ENCODE measurements at places on chromosomes 7 and 10. TPM values are rescaled to one million over a fixed set of nuclear protein-coding genes. Genes with fewer than 3 reads are reported as not detected.

DNA sequence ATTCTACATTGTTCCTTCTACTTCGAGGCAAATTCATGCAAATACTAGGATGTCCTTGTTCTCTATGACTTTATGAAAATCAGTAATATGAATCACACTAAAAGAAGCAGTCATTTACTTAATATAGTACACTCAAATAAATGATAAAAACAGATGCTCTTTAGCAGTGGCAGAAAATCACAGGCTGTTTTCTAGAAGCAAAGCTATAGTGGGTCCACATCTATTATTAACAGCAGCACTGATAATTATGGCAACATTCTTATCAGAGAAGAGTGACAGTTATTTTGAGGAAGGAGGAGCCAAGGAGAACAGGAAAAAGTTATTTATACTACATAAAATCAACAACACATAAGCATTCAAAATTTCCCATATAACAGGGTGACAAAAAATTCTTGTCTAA is 16.5 kb downstream of the KIF5B start:
- H3K27me3 ChIP-seq = no peaks in the 10 kb centered on the region
- DNase-seq = no peak

- H3K27me3 ChIP-seq = no peaks in the 10 kb centered on the region
- peak overlapping the region; percentile 97 for H3K4me3 ChIP-seq
- peaks cover 48% of the 10 kb centered on the region for H3K36me3 ChIP-seq
- no peak for DNase-seq
- H3K4me1 ChIP-seq = peaks cover 57% of the 10 kb centered on the region
Observed at GRCh38 chr10:78035025-78035424, 1.4 kb downstream of the RPS24 start.

GRCh38 chr10:21744223-21744622 is 210.2 kb downstream of the MLLT10 start:
- H3K4me3 ChIP-seq = no peak overlapping the region
- peaks cover 43% of the 10 kb centered on the region for H3K4me1 ChIP-seq
- DNase-seq = no peak
- no peaks in the 10 kb centered on the region for H3K27me3 ChIP-seq
- no peak overlapping the region for H3K27ac ChIP-seq

Gene COL26A1
- not detected for total RNA-seq

DNA sequence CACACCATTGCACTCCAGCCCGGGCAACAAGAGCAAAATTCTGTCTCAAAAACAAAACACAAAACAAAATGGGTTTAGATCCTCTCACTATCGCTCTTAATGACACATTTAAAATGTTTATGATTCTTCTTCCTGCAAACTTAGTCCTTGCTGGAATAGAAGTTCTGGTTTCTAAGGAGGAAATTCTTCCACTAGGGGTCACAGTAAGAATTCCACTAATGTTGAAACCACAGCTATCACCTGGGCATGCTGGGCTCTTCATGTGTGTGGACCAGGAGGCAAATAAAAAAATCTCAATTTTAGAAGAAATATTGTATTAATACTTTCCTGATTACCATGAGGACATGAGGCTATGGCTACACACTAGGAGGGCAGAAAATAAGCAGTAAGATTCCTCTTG is 915.8 kb downstream of the TYW1 start:
- H3K27me3 ChIP-seq = no peaks in the 10 kb centered on the region
- no peaks in the 10 kb centered on the region for H3K4me1 ChIP-seq

DNA sequence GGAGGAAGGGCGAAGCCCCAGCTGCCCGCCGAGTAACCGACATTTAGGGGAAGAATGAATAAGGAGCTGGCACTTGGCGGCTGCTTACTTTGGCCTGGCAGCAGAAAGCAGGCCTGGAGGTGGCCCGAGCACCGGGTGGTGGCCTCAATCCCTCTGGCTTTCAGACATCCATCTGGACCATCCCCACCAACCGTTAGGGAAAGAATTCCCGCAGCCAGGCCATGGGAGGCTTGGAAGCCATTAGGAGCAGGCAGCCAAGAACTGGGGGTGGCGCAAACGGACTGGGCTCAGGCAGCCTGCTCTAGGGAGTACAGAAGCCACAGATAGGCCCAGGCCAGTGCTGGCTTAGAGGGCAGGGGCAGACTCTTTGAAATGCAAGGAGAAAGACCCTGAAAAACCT is 132.7 kb downstream of the NEURL1 start:
- no peaks in the 10 kb centered on the region for H3K36me3 ChIP-seq
- DNase-seq = no peak
- no peak overlapping the region for H3K27ac ChIP-seq
- no peaks in the 10 kb centered on the region for H3K4me1 ChIP-seq

Measured in CD4-positive, alpha-beta memory T cell (primary cell).